DND-41 (cell line): ENCODE measurements at places on chromosomes 7 and 10.

- no peak for DNase-seq
These were observed 93.8 kb downstream of the ITGB8 start for GRCh38 chr7:20424500-20424899.

DNA sequence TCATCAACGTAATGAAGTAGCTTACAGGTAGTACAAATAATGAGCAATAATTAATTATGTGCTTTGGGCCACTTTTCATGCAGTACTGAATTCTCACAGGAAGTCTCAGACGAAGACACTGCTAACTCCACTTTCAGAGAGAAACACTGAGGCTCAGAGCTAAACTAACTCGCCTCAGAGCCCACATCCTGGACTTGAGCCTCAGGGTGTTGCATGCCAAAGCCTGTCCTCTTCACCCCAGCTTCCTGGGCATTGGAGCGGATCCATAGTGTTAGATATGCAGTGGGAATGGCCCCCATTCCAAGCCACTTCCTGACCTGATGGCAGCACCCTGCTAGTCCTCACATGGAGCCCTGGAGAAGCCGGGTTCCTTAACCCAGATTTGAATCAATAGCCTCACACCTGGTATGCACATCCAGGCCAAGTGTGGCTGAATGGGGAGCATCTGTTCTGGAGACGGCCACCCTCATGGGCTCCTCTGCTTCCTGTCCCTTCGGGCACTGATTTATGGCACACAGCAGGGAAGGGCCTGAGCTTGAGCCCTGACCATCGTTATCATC, 265.1 kb upstream of the ZNF32 start:
- no peak for DNase-seq

GRCh38 chr10:65501259-65501658, 1424.6 kb upstream of the LRRTM3 start:
- no peak for DNase-seq

DNA sequence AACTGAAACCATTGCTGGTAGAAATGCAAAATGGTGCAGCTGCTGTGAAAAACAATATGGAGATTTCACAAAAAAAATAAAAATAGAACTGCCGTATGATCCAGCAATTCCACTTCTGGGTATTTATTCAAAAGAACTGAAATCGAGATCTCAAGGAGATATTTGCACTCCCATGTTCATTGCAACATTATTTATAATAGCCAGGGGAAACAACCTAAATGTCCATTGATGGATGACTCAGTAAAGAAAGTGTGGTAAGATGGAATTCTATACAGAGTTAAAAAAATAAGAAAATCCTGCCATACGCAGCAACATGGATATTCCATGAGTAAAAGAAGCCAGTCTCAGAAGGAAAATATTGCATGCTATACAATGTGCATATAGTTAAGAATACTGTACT, 290.6 kb upstream of the GHITM start:
- DNase-seq, result no peak

DNA sequence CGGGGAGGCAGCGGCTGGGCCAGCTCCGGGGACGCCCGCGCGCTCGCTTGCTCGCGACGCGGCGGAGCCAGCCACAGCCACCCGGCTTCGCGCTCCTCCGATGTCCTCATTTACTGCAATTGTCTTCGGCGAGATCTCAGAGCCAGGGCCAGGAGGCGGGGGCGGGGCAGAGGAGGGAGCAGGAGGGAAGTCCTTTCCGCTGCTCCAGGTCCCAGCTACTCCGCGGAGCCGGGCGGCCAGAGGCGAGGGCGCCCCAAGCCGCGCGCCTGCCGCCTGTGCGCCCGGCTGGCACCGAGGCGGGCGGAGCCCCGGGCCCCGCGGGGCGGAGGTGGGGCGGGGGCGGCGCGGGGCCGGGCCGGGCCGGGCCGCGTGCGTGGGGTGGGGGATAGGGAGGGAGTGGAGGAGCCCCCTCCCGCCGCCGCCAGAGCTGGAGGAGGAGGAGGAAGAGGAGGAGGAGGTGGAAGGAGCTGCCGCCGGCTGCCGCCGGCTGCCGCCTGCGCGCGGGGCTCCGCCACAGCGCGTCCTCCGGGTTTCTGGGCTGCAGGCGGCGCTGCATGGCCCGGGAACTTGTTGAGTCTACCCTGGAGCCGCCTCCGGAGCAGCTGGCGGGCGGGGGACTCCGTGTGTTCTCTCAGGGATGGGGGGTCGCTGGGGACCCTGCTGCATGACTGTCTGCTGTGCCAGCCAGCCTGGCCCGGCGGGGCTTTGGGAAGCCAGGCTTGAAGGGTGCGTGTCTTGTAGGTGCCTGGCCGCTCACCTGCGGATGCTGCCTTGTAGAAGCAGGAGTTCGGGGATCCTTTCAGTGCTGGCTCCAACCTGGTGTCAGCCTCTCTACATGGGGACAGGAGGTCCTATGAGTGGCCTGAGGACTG, at the start of gene INSYN2A:
Gene INSYN2A (minus strand): TSS at position 310 of the 872 bp plus-strand sequence. CDS start 20,196 bp downstream, outside the sequence.
- no peak for DNase-seq

DNA sequence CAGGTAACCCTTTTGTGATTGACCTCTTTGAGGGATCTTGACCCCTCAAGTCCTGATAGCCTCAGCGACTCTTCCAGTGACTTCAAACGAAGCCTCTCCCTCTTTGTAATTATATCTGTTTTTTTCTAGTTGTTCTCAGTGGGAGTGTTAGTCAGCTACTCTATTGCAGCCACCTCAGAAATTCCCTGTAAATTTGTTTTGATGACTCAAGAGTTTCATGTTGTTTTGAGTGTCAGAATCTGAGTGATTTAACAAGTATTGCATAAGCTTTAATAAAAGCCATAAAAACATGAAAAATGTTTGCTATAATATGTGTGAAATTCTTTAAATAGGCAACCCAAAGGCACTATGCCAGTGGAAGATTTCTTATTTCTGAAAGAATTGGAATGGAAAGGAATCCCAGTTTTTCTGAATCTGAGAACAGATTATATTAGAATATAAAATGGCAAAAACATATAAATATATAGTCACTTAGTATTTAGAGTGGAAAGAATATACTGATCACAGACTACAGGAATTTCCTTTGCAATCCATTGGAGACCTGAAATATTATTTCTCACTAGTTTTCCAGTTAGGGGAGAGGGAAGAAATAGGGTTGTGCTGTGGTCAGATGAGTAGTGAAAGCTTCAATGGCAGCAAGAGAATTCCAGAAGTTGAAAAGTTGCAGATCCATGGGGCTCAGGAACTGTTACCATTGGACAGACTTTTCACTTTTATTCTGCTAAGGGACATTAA, 94.4 kb upstream of the SEMA3C start:
- DNase-seq, result no peak

GRCh38 chr7:4738711-4739527, 36.5 kb upstream of the AP5Z1 start:
- DNase-seq, result peak; percentile 36

DNA sequence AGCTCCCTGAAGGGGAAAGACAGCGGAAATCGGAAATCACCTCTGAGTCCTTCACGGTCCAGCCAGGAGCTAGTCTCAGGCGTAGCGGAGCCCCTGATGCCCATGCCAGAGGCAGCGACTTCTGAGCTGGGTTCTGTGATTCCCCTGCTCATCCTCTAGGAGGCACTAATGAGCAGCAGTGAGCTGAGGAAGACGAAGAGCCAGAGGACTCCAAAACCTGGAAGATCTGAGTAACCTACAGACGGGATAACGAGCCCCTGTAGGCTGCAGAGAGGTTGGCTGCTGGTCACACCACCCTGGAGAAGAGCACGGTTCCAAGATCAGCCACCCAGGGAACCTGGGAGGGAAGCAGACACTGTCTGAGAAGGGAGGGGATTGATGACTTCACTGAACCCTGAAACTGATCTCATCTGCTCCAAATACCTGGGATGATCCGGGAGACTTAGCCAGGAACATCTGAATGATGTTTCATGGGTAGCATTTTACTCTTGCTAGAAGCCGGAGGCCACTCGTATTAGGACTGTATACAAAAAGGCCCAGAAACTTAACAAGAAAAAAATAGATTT, 304.1 kb downstream of the PAXIP1 start:
- no peak for DNase-seq

DNA sequence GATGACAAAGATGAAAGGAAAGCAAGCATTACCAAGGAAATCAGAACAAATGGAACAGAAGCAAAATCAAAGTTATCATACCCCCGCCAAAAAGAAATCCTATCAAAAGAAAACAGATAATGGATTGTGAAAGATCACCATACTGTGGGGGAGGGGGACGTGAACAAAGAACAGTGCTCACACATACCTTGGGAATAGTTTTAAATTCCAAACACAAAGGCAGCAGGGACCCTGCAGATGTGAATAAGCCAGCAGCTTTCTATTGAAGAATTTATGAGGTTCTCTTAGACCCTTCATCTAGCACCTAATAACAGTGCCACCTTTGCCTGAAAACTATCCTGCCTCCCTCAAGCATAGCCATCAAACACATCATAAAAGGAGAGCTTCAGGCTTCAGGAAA, 94.0 kb downstream of the AKR1D1 start:
- DNase-seq, result no peak

GRCh38 chr7:6399351-6399750, 48.4 kb downstream of the DAGLB start:
- DNase-seq, result no peak

DNA sequence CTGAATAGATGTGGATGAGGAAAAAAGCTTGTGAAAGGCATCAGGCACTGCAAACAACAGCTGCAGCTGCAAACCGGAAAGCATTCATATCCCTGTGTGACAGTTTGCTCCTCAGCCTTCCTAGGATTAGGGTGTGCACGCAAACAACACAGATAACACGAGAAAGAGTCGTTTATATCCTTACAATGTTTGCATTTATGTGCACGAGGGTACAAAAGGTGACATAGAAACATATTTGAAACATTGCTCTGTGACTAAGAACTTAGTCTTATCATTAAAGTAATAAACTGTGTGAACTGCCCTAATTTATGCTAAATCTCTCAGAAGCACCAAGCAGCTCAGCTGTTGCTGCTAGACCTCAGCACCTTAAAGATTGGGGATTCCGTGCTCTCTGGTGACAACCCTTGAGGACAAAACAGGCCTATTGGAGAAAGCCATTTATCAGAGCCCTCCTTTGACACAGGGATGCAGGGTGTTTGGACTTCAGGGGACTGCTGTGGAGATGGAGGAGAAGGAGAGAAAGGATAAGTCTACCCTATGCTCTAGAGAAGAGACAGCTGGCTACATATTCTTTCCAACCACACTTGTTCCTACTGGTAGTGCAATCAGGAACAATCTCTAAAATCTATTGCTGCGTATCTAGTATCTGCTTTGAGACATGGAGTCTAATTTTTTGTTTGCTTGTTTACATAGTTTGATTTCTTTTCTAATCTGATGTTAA, 176.2 kb downstream of the GNAT3 start:
- no peak for DNase-seq

- no peak for DNase-seq
These were observed 130.3 kb downstream of the ATE1 start for GRCh38 chr10:121797490-121797889.

DNA sequence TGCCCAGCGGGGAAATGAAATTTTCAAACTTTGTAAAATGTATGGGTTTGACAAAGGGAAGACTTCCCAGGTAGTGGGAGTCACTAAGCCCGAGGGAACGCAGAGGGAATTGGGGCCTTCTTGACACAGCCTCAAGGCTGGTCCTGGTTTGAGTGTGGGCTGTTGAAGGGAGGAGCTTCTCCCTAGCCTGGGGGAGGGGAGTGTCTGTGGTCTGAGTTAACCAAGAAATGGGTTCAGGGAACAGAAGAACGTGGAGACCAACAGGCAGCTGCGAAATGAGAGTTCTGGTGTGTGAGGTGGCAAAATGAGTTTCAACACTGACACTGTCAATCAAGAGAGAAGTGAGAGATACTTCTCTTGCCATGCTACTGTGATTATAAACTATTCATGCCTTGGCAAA, 32.7 kb upstream of the BAMBI start:
- peak; percentile 28 for DNase-seq

DNA sequence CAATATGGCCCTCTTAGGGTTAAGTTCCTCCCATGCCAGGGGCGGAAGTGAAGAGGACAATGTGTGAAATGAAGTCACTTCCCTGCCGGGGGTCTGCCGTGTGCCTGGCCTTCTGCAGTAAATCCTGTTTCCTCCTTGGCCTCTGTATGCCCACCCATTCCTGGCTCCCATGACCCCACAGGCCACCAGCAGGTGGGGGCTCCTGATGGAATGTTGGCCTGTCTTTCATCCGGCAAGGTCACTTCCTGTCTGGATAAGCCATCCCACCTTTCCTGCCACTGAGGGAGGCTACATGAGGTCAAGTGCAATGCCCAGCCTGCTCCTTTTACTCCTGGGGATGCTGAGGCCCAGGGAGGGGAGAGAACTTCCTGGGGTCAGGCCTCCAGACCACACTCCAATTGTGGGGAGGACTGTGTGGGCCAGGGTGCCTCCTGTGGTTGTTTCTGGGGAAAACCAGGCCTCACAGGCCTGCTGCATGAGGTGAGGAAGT, 22.3 kb downstream of the PALD1 start:
- no peak for DNase-seq

GRCh38 chr7:143289421-143289820, 1.3 kb downstream of the CASP2 start:
- DNase-seq, result no peak

- no peak for DNase-seq
These were observed 151.6 kb upstream of the VSTM2A start for GRCh38 chr7:54390565-54390964.

GRCh38 chr7:20219446-20220292, 2.5 kb upstream of the MACC1 start:
- DNase-seq, result no peak

DNA sequence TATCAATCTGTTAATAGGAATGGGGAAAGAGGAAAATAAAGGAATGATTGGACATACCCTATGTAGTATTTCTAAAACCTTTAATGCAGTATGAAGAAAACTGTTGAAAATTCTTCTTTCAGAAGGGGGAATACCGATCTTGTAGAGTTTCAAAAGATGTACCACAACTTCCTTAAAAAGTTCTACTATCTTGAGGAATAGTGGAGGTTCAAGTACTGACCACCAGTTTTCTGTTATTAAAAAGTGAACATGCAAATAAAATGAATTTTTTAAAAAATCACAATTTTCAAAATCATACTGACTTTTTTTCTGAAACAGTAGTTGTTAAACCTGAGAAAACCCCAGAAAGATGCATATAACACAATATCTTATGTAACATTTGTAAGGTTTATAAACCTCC, 86.5 kb downstream of the HERC4 start:
- DNase-seq, result no peak

DNA sequence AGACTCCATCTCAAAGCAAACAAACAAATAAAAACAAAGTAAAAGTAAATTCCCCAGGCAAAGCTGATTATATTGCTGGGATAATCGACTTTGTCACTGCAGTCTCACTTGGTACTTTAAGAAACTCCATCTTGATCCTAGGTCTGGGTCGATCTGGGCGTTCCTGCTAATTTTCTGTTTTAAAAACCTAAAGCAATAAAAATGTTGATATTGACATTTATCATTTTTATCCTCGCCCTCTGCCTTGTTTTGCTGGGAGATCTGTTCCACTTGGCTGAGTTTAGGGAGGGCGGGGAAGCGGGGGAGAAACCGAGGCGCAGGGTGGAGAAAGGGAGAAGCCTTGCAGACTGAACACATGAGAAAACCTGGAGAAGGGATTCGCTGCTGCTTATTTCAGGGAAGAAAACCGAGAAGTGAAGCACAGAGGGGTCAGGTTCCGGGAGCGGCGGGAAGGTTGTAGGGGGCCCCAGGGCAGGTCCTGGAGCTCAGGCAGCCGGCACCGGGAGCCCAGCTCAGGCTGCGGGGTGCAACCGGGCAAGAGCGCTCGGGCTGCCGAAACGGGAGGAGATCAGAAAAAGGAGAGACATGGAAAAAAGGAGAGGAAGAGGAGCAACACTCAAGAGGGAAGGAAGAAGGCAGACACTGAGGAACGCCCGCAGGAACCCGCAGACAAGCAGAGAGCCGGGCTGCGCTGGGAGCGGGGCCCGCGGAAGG, 27.3 kb upstream of the KMT2C start:
- DNase-seq, result no peak
